ENCODE measurements at places on chromosomes 3 and 15.

GRCh38 chr3:186477876-186478275 lies 66.3 kb downstream of the CRYGS start:
- DNase-seq = no peak

DNA sequence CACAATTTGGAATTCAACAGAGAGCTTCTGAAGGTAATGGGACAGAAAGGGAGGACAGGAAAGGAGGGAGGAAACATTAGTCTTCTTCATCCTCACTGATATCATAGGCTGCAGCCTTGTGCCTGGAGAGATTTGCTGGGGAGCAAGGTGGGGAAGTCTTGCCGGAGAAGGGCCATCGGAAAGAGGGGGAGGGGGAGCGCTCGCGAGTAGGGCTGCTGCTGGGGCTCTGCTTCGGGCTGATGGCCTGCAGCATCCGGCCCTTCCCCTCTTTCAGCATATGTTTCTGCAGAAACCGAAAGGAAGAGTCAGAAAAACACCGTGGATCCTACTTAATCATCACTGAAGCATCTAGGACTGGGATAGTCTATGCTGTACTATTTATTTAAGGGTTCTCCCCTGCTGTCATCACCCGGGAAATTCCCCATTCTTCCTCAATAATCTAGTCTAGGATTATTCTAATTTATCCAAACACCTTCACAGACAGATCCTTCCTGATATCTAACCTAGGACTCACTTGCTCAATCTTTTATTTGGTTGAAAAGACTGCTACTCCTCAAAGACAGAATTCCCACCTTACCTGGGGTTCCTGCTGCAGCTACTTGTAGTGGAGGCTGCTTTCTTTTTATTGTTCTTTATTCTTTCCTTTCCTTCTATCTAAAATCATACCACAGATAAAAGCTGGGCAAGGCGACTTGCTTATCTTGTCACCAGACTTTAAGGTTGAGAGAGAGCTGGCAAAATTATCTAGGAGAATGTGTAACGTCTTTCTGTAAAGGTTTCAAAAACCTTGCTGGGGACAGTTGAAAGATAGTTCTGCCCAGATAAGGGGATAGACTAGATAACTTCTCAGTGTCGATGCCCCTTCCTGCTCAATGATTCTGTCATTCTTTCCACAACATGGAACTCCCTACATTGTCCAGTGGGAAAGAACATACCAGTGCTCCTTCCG lies 22.6 kb downstream of the SLC51A start:
- no peak for DNase-seq

- DNase-seq = no peak
Measured at GRCh38 chr3:42827023-42827422, 17.8 kb downstream of the ACKR2 start.

DNA sequence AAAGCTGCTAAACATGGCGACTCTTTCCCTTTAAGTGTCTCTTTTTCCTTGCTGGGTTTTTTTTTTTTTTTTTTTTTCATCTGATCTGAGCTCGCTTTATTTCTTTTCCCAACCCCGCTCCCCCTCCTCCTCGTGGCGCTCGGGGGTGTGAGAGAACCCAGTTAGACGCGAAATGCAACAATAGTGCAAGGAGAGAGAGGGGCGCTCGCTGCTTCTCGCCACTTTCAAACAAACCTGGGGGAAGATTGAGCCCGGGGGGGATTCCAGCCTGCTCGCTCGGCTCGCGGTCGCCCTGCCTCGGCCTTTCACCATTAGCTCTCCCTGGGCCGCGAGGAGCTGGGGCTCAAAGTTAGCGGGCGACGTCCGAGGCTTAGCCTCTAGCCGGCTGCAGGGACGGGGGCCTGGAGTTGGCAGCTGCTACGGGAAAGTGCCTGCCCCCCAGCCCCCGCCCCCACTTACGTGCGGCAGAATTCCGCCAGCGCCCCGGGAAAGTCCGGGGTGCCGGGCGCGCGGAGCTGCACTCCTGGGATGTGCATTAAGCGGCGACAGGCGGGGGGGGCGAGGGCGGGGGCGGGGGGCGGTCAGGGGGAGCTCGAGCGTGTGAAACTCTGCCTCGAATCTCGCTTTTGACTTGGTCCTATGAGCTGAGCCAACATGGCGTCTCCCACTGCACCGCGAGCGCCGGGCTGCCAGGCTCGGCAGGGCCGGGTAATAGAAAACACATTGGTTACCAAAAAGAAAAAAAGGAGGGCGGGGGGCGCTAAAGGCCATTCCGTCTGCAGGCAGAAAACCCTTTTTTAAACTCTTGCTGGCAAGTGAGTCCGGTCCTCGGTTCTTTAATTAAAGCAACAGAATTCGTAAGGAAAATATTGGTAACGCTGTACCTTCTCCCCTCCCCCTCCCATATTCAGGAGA lies 10.4 kb downstream of the NR2F2 start:
- peak; percentile 66 for DNase-seq

DNA sequence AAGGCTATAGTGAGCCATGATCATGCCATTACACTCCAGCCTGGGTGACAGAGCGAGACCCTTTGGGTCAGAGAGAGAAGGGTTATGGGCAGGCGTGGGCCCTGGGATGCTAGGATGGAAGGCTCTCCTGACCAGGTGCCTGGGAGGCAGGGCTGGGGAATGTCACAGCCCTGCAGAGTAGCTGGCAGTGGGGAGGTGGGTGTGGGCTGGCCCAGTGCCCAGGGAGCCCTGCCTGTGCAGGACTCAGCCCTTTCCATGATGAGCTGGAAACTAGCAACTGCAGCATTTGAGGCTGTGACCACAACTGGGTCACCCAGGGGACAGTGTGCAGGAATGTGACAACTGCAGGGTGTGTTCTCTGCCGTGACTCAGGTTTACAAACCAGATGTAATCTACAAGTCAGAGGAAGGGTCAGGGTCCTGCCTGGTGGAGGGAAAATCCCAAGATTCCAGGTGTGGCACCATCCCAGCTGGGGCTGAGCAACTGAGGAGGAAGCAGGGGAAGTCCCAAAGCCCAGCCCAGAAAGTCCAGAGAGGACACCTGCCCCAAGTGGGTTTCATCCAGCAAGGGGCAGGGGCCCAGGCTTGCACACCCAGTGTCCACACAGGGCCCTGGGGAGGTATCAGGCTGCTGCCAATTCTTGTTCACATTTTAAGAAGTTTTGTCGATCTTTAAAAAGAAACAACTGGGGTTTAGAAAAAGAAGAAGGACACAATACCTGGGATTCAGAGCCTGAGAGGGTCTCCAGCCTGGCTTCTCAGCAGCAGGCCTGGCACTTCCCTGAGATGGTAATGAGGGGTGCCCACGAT lies 45.5 kb downstream of the SLC28A1 start:
- peak; percentile 55 for DNase-seq

DNA sequence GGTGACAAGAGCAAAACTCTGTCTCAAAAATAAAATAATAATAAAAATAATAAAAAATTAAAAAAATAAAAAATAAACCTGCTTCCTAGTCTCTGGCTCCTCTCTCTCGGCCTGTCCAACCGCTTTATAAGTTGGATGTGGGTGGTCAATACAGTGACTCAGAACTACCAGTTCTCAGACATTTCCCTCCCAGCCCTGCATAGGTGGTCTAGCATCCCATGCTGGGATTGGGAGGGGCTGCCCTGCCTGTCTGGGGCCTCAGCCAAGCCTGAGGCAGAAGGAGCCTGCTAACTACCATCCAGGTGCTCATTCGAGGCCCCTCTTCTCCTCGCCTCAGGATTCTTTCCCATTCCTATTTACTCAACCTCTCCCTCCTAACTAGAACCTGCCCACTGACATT lies 33.3 kb upstream of the BLM start:
- DNase-seq = no peak

GRCh38 chr3:133393204-133393603 lies 6.7 kb upstream of the BFSP2 start:
- DNase-seq = no peak

DNA sequence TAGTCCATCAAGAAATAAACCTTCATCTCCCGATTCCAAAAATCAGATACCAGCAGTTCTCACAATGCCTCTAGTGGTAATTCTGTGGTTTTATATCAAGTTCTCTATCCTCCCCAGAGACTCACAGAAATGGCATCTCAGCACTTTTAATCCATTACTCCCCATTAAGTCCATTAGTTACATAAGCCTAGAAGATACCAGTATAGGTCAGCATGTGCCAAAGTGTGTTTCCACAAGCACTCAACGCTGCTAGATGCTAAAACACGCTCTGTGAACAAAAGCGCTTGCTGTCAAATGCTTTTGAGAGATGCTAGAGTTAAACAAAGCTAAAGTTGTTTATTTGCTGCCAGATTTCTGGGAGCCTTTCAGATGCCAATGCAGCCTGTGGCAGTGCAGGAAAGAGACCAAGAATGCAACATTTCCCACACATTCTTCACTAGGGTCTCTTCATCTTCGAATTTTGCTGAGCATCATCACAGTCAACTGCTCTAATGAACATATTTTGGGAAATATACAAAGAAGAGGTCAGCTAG lies 918.8 kb upstream of the CFAP20DC start:
- no peak for DNase-seq

- DNase-seq = no peak
Measured at GRCh38 chr3:52930748-52931147, 33.4 kb upstream of the STIMATE start.

GRCh38 chr3:52034651-52035050 lies 21.7 kb downstream of the DUSP7 start:
- no peak for DNase-seq

Measured in AG10803 (cell line).